ENCODE measurements at places on chromosomes 5 and 9. TPM values are rescaled to one million over a fixed set of nuclear protein-coding genes. Genes with fewer than 3 reads are reported as not detected.
A peak's percentile ranks its signal among the peaks of the same experiment; 100 is the strongest.

DNA sequence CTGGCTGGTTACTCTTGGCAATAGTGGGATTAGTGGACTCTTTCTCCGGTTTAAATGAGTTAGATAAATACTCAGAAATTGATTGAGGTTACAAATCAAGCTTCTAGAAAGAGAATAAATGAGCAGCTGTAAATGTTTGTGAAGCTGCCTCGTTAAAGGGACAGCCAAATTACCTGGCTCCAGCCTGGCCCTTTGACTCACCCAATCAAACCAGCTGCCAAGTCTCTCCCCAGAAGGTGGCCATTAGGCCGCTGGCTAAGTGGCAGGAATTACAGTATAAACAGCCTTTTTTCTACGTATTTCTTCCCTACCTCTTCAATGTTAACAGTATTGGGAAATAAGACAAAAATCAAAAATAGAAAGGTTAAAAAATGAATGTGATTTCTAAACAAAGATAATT, 46.0 kb upstream of the SRFBP1 start:
- DNase-seq: no peak

DNA sequence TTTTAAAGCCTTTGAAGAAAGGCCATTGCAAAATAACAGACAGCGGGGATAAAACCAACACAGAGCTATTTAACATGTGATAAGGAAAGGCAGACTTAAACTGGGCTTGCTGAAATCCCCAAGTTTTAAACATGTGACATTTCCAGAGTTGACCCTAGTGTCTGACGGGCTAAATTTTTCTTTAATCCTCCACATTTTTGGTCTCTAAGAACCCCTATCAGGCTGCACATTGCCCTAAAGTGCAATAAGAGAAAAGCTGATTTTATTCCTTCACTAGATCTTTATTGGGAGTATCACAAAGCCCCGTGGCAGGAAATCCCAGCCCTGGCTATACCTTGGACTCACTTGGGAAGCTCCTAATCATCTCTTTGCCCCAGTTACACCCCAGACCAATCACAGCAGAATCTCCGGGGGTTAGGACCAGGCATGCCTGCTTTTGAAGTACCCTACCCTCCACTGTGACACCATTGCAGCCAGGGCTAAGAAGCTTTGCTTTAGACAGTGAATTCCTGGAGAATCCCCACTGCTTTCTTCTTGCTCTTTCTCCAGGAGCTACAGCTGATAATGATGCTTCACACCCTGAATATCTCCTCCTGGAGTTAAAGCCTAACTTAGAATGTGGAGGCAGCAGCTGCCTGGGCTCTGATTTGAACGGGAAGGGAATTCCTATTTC, 20.1 kb upstream of the COL15A1 start:
- DNase-seq: peak; percentile 77

GRCh38 chr9:74946686-74947085, 6.0 kb downstream of the C9orf40 start:
- DNase-seq: no peak

Gene BOD1
- total RNA-seq: 66.0 TPM

Gene DRD1
- total RNA-seq: under 0.01 TPM

Gene ADAMTSL1
- 10.0 TPM for total RNA-seq

Gene FOXD4L5
- under 0.01 TPM for total RNA-seq

All from fibroblast of villous mesenchyme (primary cell).